ENCODE measurements at places on chromosomes 7 and 10.

- DNase-seq, result no peak
Measured at GRCh38 chr10:125190946-125191345, 30.6 kb upstream of the CTBP2 start.

DNA sequence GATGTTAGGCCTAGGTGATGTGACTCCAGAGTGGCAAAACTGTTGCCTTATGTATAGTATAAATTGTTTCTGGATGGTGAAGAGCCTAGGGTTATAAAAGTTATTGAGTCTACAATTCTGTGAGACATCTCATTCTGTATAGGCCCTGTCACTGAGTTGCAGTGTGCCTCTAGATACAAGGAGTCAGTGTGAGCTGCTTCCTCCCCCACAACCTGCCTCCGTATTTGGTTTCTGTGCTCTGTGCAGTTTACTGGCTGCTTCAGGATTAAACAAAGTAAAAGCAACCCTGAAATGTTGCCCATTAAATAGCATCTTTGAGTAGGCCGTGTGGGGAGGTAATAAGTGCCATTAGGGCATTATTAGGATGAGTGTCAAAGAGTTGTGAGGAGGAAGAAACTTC, 1.9 kb upstream of the IFRD1 start:
- DNase-seq, result no peak

- no peak for DNase-seq
Measured at GRCh38 chr7:6162650-6163366, 109.6 kb downstream of the CYTH3 start.

DNA sequence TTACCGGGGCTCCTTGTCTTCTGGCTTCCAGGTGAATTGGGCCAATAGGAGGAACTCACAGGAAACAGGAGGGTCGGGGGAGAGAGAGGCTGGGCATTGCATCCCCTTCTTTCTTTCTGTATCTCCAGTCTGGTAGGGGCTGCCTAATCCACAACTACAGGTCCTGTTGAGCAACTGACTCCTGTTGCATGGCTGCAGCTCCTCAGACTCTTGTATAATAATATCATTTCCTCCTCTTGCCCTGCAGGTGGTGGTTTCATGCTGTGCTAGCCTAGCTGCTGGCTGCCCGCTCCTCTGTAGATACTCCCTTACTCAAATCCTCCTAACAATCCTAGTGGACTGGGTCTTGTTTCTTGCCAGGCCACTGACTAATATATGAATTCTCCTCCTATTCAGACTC, 276.5 kb upstream of the SMIM30 start:
- DNase-seq, result no peak

All from stimulated activated CD8-positive, alpha-beta memory T cell treated with anti-CD3 and anti-CD28 coated beads, Interleukin-4, amount 100 ng/mL, for 24 hours (primary cell).